ENCODE measurements at places on chromosomes 11 and 22.

- no peak for DNase-seq
These were observed 17.0 kb downstream of the KCNE3 start for GRCh38 chr11:74450318-74450717.

DNA sequence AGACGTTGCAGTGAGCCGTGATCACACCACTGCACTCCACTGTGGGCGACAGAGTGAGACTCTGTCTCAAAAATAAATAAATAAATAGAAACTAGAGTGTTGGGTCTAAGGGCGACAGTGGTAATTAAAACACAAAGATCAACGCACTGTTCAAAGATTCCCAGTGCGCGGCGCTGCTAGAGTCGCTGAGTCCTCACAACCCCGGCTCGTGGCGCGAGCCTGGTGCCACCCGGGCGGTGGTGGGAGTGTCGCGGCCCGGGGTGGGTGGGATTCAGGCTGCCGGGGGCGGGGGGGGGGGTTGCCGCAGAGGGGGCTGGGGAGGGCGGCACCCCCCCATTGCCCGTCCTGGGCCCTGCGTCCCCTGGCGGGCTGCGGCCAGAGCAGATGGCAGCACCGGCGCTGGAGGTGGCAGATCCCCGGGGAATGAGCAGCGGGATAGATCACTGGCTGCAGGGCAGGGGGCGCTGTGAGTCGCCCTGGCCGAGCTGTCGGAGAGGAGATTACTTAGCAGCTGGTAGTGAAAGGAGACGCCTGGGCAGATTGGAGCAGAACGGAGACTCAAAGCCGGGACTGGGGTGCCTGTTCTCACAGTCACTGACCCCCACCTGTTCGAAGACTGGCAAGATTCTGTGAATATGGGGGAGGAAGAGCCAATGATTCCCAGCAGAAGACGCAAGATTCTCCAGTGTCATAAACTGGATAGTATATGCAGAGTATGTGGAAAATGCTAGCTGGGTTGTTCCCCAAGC is 30.2 kb upstream of the APOBEC3A start:
- DNase-seq, result peak; percentile 59

GRCh38 chr11:90250970-90251369 is 28.1 kb upstream of the CHORDC1 start:
- no peak for DNase-seq

GRCh38 chr22:21703684-21704316 is 31.8 kb downstream of the YPEL1 start:
- no peak for DNase-seq

GRCh38 chr11:120285256-120285655 is 39.8 kb upstream of the TLCD5 start:
- DNase-seq, result no peak

DNA sequence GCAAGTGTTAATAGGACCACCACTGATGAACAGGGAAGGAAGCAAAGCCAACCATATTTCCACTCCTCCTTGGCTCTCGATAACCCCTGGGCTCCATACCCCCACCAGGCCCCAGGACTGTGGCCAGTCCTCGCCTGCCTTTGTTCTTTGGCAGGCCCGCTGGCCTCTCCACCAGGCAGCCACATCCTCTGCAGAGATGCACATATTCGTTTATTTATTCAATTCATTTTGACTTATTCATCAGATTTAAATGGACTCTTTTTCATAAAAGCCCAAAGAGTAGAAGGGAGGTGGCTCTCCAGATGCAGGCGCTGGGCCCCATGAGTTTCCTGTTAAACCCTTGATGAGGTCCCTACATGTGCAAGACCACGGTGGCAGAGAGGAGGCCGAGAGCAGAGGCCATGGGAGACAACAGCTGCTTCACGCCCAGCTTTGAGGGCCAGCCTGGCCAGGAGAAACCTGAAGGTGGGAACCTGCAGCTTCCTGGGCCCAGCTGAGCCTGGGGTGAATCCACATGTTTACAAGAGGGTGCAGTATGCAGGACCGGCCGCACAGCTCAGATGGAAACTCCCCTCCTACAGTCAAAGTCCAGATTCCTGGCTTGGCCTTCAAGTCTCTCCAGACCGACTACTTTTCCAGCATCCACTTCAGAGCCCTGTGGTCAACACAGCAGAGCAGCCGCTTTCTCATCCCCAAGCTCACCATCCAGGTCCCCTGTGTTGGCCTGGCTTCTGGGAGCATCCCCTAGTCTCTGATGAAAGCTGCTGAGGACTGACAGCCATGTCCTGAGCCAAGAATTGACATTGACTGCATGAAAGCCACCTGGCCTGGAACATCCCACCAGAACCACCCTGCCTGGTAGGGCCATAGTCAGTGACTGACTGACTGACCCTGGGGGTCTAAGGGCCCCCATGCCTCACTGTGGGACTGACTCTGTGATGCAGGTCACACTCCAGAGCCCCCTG is 39.7 kb upstream of the CCND1 start:
- no peak for DNase-seq

DNA sequence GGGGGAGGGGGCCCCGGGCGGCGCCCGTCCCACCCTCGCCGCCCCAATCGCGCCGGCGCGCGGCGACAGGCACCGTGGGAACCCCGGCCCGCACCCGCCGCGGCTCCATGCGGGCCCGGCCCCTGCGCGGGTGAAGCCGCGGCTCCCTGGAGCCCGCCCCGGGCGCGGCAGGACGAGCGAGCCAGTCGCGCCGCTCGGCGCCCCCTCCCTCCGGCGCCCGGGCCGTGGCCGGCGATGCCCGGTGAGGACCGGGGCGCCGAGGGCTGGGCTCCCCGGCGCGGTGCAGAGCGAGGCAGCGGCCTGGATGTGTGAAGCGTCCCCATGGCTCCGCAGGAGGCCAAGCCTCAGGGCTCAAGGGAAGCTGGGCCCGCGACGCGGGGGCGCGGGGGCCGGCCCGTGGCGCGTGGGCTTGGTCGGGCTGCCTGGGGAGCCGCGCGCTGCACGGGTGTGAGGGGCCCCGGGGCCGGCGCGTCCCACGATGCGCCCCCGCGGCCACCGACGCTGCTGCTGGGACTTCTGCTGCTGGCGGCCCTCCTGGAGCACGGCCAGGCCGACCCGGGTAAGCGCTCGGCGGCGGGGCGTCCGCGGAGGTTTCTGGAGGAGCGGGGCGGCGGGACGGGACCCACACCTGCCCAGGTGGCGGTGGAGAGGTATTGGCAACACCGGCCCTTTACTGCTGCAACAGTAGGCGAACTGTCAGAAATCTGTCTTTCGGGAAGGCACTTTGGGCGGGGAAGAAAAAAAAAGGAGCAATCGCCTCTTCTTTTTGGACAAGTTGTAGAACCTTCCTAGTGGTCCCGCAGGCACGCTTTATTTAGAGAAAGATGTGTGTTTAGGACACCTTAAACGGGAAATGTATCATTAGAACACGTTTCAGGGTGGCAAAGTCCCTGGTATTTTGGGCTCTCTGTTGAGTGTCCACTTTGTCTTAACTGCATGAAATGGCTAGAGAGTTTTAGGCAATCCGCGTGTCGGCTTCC is 119.4 kb downstream of the HIPK3 start:
- DNase-seq, result no peak

- no peak for DNase-seq
These were observed 21.2 kb downstream of the CLMP start for GRCh38 chr11:123173856-123174186.

- DNase-seq, result no peak
These were observed 791.5 kb downstream of the METTL15 start for GRCh38 chr11:28899706-28900105.

- no peak for DNase-seq
These were observed 40.0 kb downstream of the TECTA start for GRCh38 chr11:121141066-121141465.

GRCh38 chr11:70544067-70544773 is 145.9 kb downstream of the CTTN start:
- no peak for DNase-seq

DNA sequence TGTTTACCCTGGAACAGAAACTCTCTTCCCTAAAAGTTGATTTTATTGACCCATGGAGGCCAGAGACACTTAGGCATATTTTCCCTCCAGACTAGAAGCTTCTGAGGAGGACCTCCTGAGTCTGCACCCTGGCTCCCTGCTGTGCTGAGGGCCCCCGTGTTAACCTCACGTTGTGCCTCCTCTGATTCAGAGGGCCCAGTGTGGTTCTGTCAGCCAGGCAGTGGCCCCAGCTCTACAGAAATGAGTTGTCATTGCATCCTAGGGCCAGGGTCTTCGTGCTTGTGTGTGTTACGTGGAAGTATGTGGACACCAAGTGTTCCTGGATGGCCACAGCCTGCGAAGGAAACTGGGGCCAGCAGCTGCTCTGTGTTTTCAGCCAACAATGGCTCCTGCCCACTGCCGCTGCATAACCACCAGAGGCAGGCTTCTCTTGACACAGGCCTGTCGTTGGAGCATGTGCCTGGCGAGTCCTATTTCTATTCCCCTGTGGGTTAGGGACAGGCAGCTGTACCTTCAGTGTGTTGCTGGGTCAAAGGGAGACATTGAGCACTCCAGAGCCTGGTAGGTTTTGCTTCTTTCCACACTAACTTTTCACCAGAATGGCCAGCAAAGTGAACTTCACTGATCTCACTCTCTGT is 44.5 kb downstream of the MED15 start:
- no peak for DNase-seq

- DNase-seq, result peak; percentile 93
These were observed 15.2 kb downstream of the BCL9L start for GRCh38 chr11:118910309-118911112.

- peak; percentile 17 for DNase-seq
These were observed 4.7 kb upstream of the SHISA8 start for GRCh38 chr22:41919357-41920224.

- DNase-seq, result no peak
These were observed 26.8 kb downstream of the CD5 start for GRCh38 chr11:61128947-61129638.
